ENCODE measurements at places on chromosomes 6 and 20.

DNA sequence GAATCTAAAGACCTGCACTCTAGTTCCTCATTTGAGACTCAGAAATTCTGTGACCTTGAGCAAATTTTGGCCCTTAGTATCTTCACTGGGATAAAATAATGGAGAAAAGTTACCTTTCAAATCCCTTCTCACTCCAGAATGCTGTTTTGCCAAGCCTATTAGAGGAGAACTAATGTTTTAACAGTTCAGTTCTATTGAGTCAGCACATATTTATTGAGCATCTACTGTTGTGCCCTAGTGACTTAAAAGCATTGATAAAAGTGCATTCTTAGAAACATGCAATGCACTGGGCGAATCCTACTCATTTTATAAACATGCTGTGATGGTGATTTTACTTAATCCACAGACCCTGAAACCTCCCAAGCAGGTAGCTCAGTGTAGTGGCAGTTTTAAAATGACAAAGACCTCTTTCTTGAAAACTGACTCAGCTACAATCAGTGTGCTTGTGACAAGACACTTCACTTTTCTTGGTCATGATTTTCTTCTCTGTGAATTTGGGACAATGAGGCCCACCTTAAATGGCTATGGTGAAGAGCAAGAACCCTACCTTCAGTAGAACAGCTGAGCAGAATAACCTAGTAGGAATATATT, 312.0 kb downstream of the ALDH8A1 start:
- DNase-seq = no peak

DNA sequence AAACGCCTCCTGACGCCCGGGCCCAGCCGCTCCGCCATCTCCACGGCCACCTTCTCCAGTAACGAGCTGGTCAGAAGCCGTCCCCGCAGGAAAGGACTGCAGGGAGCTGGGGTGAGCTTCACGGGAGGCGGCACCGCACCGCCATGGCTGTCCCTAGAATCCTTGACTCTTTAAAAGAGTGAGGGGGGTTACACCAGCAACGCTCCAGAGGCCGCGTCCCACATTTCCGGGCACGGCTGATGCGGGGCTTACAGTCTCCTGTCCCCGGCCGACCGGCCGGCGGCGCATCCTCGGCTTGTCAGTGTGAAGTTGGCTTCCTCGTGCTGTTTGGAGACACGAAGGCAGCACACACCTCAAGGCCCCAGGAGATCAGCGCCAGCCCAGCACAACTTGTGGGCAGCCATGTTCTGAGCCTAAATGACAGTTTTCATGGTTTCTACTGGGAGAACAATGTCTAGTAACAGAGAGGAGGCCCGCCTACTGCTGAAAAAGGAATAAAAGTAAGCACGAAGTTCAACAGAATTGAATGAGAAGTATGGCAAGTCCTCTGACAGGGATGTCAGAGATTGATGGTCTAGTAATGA, 30.4 kb downstream of the SLC2A4RG start:
- no peak for DNase-seq

- DNase-seq = no peak
These were observed 110.1 kb downstream of the KIF13A start for GRCh38 chr6:17877196-17877894.

- DNase-seq = no peak
These were observed 87.6 kb downstream of the KCNQ5 start for GRCh38 chr6:72709431-72709830.

GRCh38 chr20:32685541-32686529, 12.1 kb upstream of the C20orf203 start:
- no peak for DNase-seq

DNA sequence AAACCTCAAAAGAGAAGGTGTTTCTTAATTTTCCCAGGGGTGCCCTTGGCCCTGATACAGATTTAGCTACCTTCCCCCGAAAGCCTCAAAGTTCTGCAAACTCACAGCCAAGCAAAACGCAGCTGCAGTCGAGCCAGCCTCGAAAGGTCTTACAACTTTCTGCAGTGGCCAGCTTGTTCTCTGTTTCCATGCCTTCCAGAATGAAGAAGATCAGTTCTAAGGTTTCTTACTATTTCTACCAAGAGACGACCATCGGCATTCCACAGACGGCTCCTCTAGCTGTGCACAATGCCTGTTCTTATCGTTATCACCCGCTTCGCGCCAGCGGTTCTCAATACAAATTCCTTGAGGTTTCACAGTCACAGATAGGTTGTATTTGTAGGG, 28.5 kb upstream of the CCR6 start:
- DNase-seq = no peak

GRCh38 chr20:52230409-52230808, 38.8 kb upstream of the ZFP64 start:
- DNase-seq = no peak

- DNase-seq = no peak
These were observed 256.4 kb downstream of the TMEM242 start for GRCh38 chr6:157066781-157067491.

DNA sequence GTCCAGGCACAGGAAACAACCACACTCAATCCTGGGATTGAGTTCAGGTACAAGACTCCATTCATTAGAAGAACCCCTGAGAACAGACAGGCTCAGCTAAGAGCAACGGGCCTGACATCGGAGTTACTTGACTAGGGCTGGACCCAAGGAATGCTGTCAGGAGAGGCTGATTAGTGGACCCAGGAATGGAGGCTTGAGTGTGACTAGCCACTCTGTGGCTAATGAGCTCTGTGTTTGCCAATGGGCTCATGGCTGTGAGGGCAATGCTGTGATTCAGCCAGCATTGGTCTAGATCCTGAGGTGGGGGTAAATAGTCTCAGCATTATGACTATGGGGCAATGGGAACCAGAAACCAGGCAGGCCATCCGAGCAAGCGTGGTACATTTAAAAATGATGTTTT, 71.8 kb downstream of the RIOK1 start:
- DNase-seq = no peak

- no peak for DNase-seq
These were observed 370.7 kb upstream of the TSHZ2 start for GRCh38 chr20:52601295-52601971.

GRCh38 chr6:83429857-83430610, 817 bp downstream of the ME1 start:
- no peak for DNase-seq

- no peak for DNase-seq
These were observed 21.1 kb downstream of the HLA-DRB1 start for GRCh38 chr6:32568561-32568960.

GRCh38 chr20:40503119-40503518, 185.9 kb downstream of the MAFB start:
- no peak for DNase-seq

DNA sequence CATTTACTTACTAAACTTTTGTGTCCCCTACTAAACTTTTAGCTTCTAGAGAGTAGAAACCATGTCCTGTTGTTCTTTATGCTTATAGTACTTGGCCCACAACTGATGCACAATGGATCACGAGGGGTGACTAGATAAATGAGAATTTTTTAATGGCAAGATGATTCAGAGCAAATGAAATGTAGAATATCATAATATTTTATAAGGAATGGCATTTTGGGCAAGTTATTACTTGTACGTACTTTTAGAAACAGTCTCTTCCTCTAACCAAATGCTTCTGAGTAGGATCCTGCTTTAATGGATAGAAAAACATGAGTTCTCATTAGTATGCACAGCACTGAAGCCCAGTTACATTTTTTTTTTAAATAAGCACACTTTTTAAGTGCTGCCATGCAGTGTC, 336.3 kb downstream of the NRN1 start:
- DNase-seq = no peak
